ENCODE measurements at places on chromosomes 7 and 10.

GRCh38 chr7:126791306-126791705, 461.4 kb downstream of the GRM8 start:
- H3K4me3 ChIP-seq: no peak overlapping the region
- H3K4me1 ChIP-seq: no peaks in the 10 kb centered on the region
- no peak overlapping the region for H3K27ac ChIP-seq
- H3K36me3 ChIP-seq: no peaks in the 10 kb centered on the region
- H3K27me3 ChIP-seq: peaks cover 9% of the 10 kb centered on the region
- no peak for DNase-seq

- H3K27ac ChIP-seq: no peak overlapping the region
- H3K36me3 ChIP-seq: no peaks in the 10 kb centered on the region
- no peak overlapping the region for H3K4me3 ChIP-seq
- H3K4me1 ChIP-seq: no peaks in the 10 kb centered on the region
- H3K27me3 ChIP-seq: peaks cover 5% of the 10 kb centered on the region
These were observed 31.7 kb upstream of the OPALIN start for GRCh38 chr10:96390460-96390864.

- peak overlapping the region; percentile 47 for H3K27ac ChIP-seq
- peaks cover 7% of the 10 kb centered on the region for H3K36me3 ChIP-seq
- peak overlapping the region; percentile 82 for H3K4me3 ChIP-seq
These were observed 1.7 kb upstream of the LDB1 start for GRCh38 chr10:102121739-102122372.

- no peak for DNase-seq
- no peak overlapping the region for H3K27ac ChIP-seq
- no peaks in the 10 kb centered on the region for H3K4me1 ChIP-seq
- peaks cover 37% of the 10 kb centered on the region for H3K27me3 ChIP-seq
- H3K4me3 ChIP-seq: no peak overlapping the region
- H3K36me3 ChIP-seq: no peaks in the 10 kb centered on the region
These were observed 115.9 kb upstream of the CACUL1 start for GRCh38 chr10:118870467-118871243.

DNA sequence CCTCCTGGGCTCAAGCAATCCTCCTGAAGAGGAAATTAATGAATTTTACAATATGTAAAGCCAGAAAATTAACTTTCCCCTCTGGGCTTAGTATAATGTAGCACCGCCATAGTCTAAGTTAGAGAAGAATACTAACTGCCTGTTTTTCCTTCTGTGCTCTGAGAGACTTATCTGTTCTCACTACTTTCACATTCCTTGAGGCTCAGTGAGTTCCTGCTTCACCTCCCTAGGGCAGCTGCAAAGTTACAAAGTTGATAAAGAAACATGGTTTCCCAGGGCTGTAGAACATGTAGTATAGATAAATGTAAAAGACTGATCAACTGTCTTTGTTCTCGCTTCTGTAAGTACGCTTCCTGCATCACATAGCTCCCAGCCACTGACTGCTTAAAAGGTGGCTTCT, 16.0 kb upstream of the OLAH start:
- no peak for DNase-seq
- peaks cover 2% of the 10 kb centered on the region for H3K4me1 ChIP-seq
- H3K27me3 ChIP-seq: no peaks in the 10 kb centered on the region
- no peak overlapping the region for H3K27ac ChIP-seq
- no peaks in the 10 kb centered on the region for H3K36me3 ChIP-seq
- no peak overlapping the region for H3K4me3 ChIP-seq

GRCh38 chr7:16171928-16172327, 249.4 kb downstream of the CRPPA start:
- DNase-seq: no peak
- no peak overlapping the region for H3K27ac ChIP-seq
- no peaks in the 10 kb centered on the region for H3K36me3 ChIP-seq
- no peak overlapping the region for H3K4me3 ChIP-seq

- no peaks in the 10 kb centered on the region for H3K4me1 ChIP-seq
- peaks cover 19% of the 10 kb centered on the region for H3K36me3 ChIP-seq
- H3K4me3 ChIP-seq: no peak overlapping the region
- no peaks in the 10 kb centered on the region for H3K27me3 ChIP-seq
These were observed 181.0 kb upstream of the TCF7L2 start for GRCh38 chr10:112769081-112769480.

DNA sequence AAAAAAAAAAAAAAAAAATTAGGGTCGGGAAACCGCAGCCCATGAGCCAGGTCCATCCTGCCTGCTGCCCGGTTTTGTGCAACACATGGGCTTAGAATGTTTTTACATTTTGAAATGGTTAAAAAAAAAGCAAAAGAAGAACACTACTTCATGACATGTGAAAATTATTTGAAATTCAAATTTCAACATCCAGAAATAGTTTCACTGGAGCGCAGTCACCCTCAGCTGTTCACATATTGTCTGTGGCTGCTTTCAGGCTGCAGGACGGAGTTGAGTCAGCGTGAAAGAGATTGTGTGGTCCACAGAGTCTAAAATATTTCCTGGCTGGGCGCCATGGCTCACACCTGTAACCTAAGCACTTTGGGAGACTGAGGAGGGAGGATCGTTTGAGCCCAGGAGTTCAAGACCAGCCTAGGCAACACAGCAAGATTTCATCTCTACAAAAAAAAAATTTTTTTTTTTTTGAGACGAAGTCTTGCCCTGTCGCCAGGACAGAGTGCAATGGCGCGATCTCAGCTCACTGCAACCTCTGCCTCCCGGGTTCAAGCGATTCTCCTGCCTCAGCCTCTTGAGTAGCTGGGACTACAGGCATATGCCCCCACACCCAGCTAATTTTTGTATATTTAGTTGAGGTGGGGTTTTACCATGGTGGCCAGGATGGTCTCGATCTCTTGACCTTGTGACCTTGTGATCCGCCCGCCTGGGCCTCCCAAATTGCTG, 63.9 kb upstream of the ECHDC3 start:
- H3K27ac ChIP-seq: no peak overlapping the region
- no peaks in the 10 kb centered on the region for H3K36me3 ChIP-seq
- H3K27me3 ChIP-seq: peaks cover 27% of the 10 kb centered on the region
- H3K4me1 ChIP-seq: peaks cover 18% of the 10 kb centered on the region
- H3K4me3 ChIP-seq: no peak overlapping the region
- no peak for DNase-seq

- peaks cover 8% of the 10 kb centered on the region for H3K27me3 ChIP-seq
- no peak for DNase-seq
- H3K4me1 ChIP-seq: peaks cover 13% of the 10 kb centered on the region
- no peaks in the 10 kb centered on the region for H3K36me3 ChIP-seq
- no peak overlapping the region for H3K27ac ChIP-seq
These were observed 197.6 kb upstream of the NFE2L3 start for GRCh38 chr7:25954395-25954794.

- no peaks in the 10 kb centered on the region for H3K4me1 ChIP-seq
- no peak for DNase-seq
- no peak overlapping the region for H3K27ac ChIP-seq
- H3K36me3 ChIP-seq: peaks cover 3% of the 10 kb centered on the region
- H3K27me3 ChIP-seq: no peaks in the 10 kb centered on the region
These were observed 234.6 kb downstream of the ZMYND11 start for GRCh38 chr10:369684-370448.

GRCh38 chr7:128359939-128360338, 1.6 kb downstream of the PRRT4 start:
- no peak overlapping the region for H3K4me3 ChIP-seq
- peaks cover 23% of the 10 kb centered on the region for H3K4me1 ChIP-seq
- no peak overlapping the region for H3K27ac ChIP-seq
- H3K27me3 ChIP-seq: peaks cover 54% of the 10 kb centered on the region

DNA sequence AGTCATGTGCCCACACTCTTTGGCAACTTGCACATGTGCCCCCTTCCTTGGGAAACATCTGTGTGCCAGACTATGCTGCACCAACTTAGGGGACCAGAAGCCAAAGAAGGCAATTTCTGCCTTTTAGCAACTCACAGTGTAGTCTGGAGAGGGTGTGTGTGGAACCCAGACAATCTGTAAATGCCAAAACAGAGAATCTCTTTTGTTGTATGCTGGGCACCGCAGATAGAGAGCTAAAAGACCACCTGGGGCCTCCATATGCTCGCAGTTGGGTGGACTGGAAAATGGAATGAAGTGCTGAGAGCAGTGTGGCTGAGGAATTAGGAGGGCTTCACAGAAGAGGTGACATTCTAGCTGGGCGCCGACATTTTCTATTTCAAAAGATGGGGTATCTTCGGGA, 26.4 kb downstream of the UBTD1 start:
- no peak for DNase-seq
- no peaks in the 10 kb centered on the region for H3K36me3 ChIP-seq
- H3K27ac ChIP-seq: no peak overlapping the region
- no peak overlapping the region for H3K4me3 ChIP-seq

DNA sequence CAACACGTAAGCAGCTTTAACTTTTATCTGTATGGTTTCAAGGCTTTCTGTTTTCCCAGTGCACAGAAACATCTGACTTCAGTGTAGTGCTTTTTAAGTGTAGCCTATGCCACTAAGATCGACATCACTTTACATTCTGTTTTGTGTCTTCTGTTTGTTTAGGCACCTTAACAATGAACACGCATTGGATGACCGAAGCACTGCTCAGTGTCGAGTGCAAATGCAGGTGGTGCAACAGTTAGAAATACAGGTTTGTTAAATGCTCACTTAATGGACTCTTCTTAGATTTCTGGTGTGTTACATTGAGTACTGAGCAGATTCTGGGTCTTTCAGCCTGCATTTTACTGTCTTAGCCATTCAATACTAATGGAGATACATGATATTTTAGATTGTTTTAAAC, 237.4 kb downstream of the FOXP2 start:
- no peak for DNase-seq
- H3K4me1 ChIP-seq: no peaks in the 10 kb centered on the region
- no peaks in the 10 kb centered on the region for H3K36me3 ChIP-seq
- H3K27ac ChIP-seq: no peak overlapping the region

- H3K36me3 ChIP-seq: no peaks in the 10 kb centered on the region
- H3K27me3 ChIP-seq: no peaks in the 10 kb centered on the region
- H3K4me1 ChIP-seq: no peaks in the 10 kb centered on the region
- no peak overlapping the region for H3K27ac ChIP-seq
- DNase-seq: no peak
These were observed 162.3 kb downstream of the ITGB1 start for GRCh38 chr10:32795598-32796183.

GRCh38 chr7:134878746-134879357, 99.4 kb downstream of the CALD1 start:
- no peak overlapping the region for H3K27ac ChIP-seq
- H3K27me3 ChIP-seq: no peaks in the 10 kb centered on the region
- DNase-seq: no peak
- no peaks in the 10 kb centered on the region for H3K36me3 ChIP-seq

- no peaks in the 10 kb centered on the region for H3K4me1 ChIP-seq
- no peaks in the 10 kb centered on the region for H3K36me3 ChIP-seq
- H3K27ac ChIP-seq: no peak overlapping the region
- no peak for DNase-seq
These were observed 20.4 kb downstream of the SSMEM1 start for GRCh38 chr7:130227883-130228575.

DNA sequence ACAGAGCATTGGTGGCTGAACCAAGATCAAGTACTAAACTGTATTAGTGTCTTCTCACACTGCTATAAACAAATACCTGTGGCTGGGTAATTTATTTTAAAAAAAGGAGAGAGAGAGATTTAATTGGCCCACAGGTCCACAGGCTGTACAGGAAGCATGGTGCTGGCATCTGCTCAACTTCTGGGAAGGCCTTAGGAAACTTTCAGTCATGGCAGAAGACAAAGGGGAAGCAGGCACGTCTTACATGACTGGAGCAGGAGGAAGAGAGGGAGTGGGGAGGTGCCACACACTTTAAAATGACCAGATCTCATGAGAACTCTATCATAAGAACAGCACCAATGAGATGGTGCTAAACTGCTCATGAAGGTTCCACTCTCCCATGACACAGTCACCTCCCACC, 95.2 kb upstream of the JCAD start:
- no peak overlapping the region for H3K4me3 ChIP-seq
- peaks cover 71% of the 10 kb centered on the region for H3K27me3 ChIP-seq
- H3K27ac ChIP-seq: no peak overlapping the region
- no peaks in the 10 kb centered on the region for H3K4me1 ChIP-seq

- no peak for DNase-seq
- H3K4me3 ChIP-seq: no peak overlapping the region
- H3K4me1 ChIP-seq: no peaks in the 10 kb centered on the region
These were observed 19.0 kb upstream of the ELFN1 start for GRCh38 chr7:1651031-1651446.

GRCh38 chr7:52635021-52635420, 400.4 kb upstream of the POM121L12 start:
- no peak overlapping the region for H3K27ac ChIP-seq
- no peaks in the 10 kb centered on the region for H3K4me1 ChIP-seq
- no peak for DNase-seq
- H3K36me3 ChIP-seq: no peaks in the 10 kb centered on the region
- no peaks in the 10 kb centered on the region for H3K27me3 ChIP-seq
- no peak overlapping the region for H3K4me3 ChIP-seq

- H3K27ac ChIP-seq: no peak overlapping the region
- peak overlapping the region; percentile 74 for H3K4me3 ChIP-seq
- no peaks in the 10 kb centered on the region for H3K36me3 ChIP-seq
- H3K4me1 ChIP-seq: peaks cover 16% of the 10 kb centered on the region
These were observed 74.5 kb upstream of the LEP start for GRCh38 chr7:128166603-128167041.

DNA sequence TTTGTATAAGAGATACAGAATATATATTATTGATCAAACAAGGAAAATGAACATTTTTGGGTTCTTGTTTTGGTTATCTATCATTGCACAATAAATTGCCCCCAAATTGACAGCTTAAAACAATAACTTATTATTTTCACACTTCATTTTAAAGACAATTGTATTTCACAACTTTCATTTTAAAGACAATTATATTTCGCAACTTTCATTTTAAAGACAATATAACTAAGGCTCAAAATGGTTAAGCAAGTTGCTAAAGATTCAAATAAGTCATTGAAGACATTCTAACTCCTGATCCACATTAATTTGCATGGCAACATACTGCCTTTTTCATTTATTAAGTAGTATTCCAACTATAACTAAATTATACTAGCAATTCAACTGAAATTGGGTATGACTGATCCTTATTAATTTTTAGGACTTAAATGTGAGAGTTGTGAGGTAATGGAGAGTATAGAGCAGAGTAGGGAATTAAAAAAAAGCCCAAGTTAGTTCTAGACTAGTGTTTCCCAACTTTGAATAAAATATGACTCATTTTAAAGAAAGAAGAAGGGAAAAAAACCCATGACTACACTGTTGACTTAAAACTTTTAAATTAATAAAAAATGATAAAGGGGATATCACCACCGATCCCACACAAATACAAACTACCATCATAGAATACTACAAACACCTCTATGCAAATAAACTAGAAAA, 9.9 kb upstream of the STEAP2 start:
- H3K36me3 ChIP-seq: no peaks in the 10 kb centered on the region
- no peak for DNase-seq
- H3K4me3 ChIP-seq: no peak overlapping the region

- peak; percentile 74 for DNase-seq
- H3K36me3 ChIP-seq: peaks cover 3% of the 10 kb centered on the region
- H3K4me1 ChIP-seq: peaks cover 33% of the 10 kb centered on the region
- H3K27me3 ChIP-seq: no peaks in the 10 kb centered on the region
- peak overlapping the region; percentile 88 for H3K4me3 ChIP-seq
These were observed 871 bp downstream of the ST7 start for GRCh38 chr7:116953906-116954838.

Data from activated T-cell treated with anti-CD3 and anti-CD28 coated beads, Interleukin-2, amount 50 U/mL, for 24 hours (primary cell).